ENCODE measurements at places on chromosomes 4 and X. TPM values are rescaled to one million over a fixed set of nuclear protein-coding genes. Genes with fewer than 3 reads are reported as not detected.

The PCDH10 gene
- total RNA-seq, result 15.1 TPM

The PSAPL1 gene
- total RNA-seq, result not detected

The CXXC4 gene
- total RNA-seq, result under 0.01 TPM

The LNX1 gene
- 1.0 TPM for total RNA-seq

The PHEX gene
- total RNA-seq, result 0.85 TPM

The ZFP92 gene
- 0.90 TPM for total RNA-seq

The RBM47 gene
- total RNA-seq, result 0.09 TPM

The DAPP1 gene
- total RNA-seq, result not detected

The MAGEH1 gene
- total RNA-seq, result 22.4 TPM

The TEX11 gene
- not detected for total RNA-seq

The PTPN13 gene
- 1.9 TPM for total RNA-seq

The HSFX2 gene
- 0.18 TPM for total RNA-seq

The NLGN4X gene
- total RNA-seq, result not detected

The CCNB3 gene
- 0.27 TPM for total RNA-seq
